ENCODE measurements at places on chromosomes 7 and 10. TPM values are rescaled to one million over a fixed set of nuclear protein-coding genes. Genes with fewer than 3 reads are reported as not detected.
A peak's percentile ranks its signal among the peaks of the same experiment; 100 is the strongest.

DNA sequence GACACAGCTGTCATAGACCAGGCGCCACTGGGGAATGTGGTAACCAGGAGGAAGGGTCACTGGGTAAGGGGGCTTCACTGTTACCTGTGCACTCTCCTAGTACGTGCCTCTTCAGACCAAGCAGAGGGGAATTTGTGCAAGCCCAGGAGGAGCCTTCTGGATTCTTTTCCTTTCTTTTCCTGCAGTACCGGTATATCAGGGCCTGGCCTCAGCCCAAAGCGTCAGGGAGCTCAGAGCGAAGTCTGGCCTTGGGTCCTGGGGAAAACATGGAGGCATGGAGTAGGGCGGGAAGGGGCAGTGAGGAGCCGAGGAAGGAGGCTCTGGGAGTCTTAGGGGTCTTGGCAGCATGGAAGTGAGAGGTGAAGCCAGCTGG is 133.6 kb upstream of the GDF10 start:
- H3K27me3 ChIP-seq = no peaks in the 10 kb centered on the region
- H3K36me3 ChIP-seq = no peaks in the 10 kb centered on the region
- peak overlapping the region; percentile 38 for H3K4me3 ChIP-seq
- H3K27ac ChIP-seq = peak overlapping the region; percentile 61

DNA sequence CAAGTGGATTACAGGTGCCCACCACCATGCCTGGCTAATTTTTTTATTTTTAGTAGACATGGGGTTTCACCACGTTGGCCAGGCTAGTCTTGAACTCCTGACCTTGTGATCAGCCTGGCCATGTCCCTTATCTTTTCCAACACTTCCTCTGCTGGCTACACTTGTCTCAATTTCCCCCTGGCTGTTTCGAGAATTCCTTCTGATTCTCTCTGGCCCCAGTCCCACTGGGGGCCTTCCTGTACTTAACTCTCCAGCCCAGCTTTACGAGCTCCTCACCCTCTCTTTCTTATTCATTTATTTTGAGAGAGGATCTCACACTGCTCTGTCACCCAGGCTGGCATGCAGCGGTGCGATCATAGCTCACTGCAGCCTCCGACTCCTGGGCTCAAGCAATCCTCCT is 8.5 kb downstream of the EPHB4 start:
- no peak overlapping the region for H3K4me3 ChIP-seq
- H3K36me3 ChIP-seq = peaks cover 97% of the 10 kb centered on the region
- DNase-seq = no peak
- peaks cover under 1% of the 10 kb centered on the region for H3K4me1 ChIP-seq
- no peak overlapping the region for H3K27ac ChIP-seq

DNA sequence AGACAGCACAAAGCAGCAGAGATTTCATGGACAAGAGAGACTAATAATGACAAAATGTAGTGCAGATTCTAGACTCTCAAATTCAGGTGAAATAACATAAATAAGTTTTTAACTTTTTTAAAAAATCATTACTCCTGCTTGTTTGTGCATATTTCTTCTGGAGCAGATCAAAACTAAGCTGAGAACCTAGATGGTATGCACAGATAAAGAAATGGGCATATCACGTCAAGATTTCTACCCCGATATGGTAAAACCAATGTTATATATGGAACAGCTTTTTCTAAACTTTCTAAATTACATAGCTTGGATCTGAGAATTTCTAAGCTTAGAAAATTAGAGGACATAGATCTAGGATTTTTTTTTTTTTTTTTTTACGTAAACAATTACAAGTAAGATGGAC is 18.2 kb downstream of the TWIST1 start:
- peaks cover 3% of the 10 kb centered on the region for H3K4me1 ChIP-seq
- peak overlapping the region; percentile 21 for H3K4me3 ChIP-seq
- H3K27ac ChIP-seq = peak overlapping the region; percentile 53
- no peaks in the 10 kb centered on the region for H3K36me3 ChIP-seq
- DNase-seq = no peak

GRCh38 chr10:124006526-124006925 is 86.9 kb downstream of the CHST15 start:
- DNase-seq = peak; percentile 45
- H3K4me3 ChIP-seq = no peak overlapping the region
- no peaks in the 10 kb centered on the region for H3K27me3 ChIP-seq
- no peak overlapping the region for H3K27ac ChIP-seq
- H3K36me3 ChIP-seq = peaks cover 26% of the 10 kb centered on the region
- H3K4me1 ChIP-seq = peaks cover 3% of the 10 kb centered on the region

DNA sequence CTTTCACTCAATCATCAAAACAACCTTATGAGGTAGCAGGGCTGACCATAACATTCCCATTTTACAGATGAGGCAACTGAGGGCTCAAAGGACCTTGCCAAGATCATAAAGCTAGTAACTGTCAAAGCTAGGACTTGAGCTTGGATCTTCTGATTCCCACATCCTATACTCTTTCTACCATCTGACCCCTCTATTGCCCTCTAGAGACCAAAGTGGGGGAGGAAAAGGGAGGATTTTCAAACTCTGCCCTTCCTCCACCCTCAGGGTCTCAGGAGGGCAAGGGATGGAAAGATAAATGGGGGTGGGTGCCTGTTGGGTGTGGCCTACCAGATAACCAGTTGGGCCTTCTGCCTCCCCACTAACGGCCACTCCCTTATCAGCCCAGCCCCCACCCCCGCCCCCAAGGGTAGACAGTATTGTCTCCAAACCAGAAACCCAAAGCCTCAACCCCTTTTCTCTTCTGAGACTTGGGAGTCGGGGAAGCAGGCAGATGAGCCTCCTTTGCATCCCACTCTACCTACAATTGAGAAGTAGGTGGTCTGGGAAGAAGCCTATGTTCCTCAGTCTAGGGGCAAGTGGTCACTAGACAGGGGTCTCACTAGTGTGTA is 7.9 kb downstream of the LDB1 start:
- DNase-seq = no peak
- H3K27ac ChIP-seq = peak overlapping the region; percentile 90
- no peaks in the 10 kb centered on the region for H3K27me3 ChIP-seq
- peak overlapping the region; percentile 73 for H3K4me3 ChIP-seq
- H3K36me3 ChIP-seq = peaks cover 46% of the 10 kb centered on the region
- H3K4me1 ChIP-seq = peaks cover 56% of the 10 kb centered on the region

GRCh38 chr7:26179826-26180497 is 20.6 kb downstream of the HNRNPA2B1 start:
- peaks cover 1% of the 10 kb centered on the region for H3K36me3 ChIP-seq
- H3K27ac ChIP-seq = no peak overlapping the region
- no peaks in the 10 kb centered on the region for H3K4me1 ChIP-seq
- no peaks in the 10 kb centered on the region for H3K27me3 ChIP-seq

GRCh38 chr7:11726001-11726793 is 105.8 kb downstream of the THSD7A start:
- H3K27ac ChIP-seq = no peak overlapping the region
- H3K36me3 ChIP-seq = no peaks in the 10 kb centered on the region
- DNase-seq = no peak
- no peaks in the 10 kb centered on the region for H3K27me3 ChIP-seq

- DNase-seq = no peak
- no peaks in the 10 kb centered on the region for H3K27me3 ChIP-seq
- no peaks in the 10 kb centered on the region for H3K36me3 ChIP-seq
- no peak overlapping the region for H3K27ac ChIP-seq
- H3K4me3 ChIP-seq = no peak overlapping the region
These were observed 1260.9 kb upstream of the SORCS1 start for GRCh38 chr10:108425283-108425964.

- H3K36me3 ChIP-seq = peaks cover 87% of the 10 kb centered on the region
- DNase-seq = peak; percentile 37
- no peak overlapping the region for H3K27ac ChIP-seq
- no peak overlapping the region for H3K4me3 ChIP-seq
These were observed 122.0 kb downstream of the TRRAP start for GRCh38 chr7:99000196-99000903.

- no peaks in the 10 kb centered on the region for H3K4me1 ChIP-seq
- no peaks in the 10 kb centered on the region for H3K36me3 ChIP-seq
- no peak overlapping the region for H3K4me3 ChIP-seq
- no peaks in the 10 kb centered on the region for H3K27me3 ChIP-seq
These were observed 187.4 kb upstream of the GALNT17 start for GRCh38 chr7:70944516-70944915.

DNA sequence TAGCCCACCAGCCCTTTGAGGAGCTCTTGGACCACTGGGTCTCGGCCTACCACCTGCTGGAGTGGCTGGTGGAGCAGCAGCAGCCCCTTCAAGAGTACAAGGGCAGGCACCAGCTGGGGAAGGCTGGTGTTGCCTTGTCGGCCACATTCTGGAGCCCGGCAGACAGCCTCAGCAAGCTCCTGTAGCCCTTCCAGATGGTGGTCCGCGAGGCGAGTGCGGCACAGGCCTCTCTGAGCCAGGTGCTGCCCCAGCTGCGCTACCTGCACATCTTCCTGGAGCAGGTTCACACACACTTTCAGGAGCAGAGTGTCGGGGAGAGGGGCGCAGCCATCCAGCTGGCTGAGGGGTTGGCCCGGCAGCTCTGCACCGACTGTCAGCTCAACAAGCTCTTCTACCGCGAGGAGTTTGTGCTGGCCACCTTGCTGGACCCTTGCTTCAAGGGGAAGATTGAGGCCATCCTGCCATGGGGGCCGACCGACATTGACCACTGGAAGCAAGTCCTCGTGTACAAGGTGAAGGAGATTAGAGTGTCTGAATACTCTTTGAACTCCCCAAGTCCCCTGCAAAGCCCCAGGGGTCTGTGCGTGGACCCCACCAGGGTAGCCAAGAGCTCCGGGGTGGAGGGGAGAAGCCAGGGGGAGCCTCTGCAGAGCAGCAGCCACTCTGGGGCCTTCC is 7.0 kb upstream of the ACTR3C start:
- no peak overlapping the region for H3K27ac ChIP-seq
- no peaks in the 10 kb centered on the region for H3K27me3 ChIP-seq
- no peak for DNase-seq
- H3K36me3 ChIP-seq = peaks cover 19% of the 10 kb centered on the region
- no peaks in the 10 kb centered on the region for H3K4me1 ChIP-seq
- H3K4me3 ChIP-seq = no peak overlapping the region

- no peaks in the 10 kb centered on the region for H3K4me1 ChIP-seq
- H3K4me3 ChIP-seq = no peak overlapping the region
- no peak for DNase-seq
- no peaks in the 10 kb centered on the region for H3K27me3 ChIP-seq
These were observed 229.8 kb downstream of the FGFR2 start for GRCh38 chr10:121368347-121369025.

DNA sequence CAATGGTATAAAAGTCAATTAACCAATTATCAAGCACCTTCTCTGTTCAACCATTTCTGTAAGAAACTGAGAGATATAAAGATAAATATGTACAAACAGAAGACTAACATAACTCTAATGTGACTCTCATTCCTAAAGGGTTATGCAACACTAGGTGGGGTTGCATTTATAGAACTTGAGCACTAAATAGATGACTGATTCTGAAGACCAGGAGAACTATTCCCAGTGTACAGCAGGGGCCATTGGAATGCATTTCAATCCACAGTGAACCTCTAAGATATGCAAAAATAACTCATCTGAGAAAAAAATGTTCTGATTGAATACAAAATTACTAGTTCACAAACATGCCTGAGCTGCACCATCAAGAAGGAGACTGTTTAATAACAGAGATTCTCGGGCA is 341.2 kb upstream of the STEAP1 start:
- H3K4me3 ChIP-seq = no peak overlapping the region
- no peaks in the 10 kb centered on the region for H3K36me3 ChIP-seq
- DNase-seq = no peak
- H3K4me1 ChIP-seq = no peaks in the 10 kb centered on the region
- no peaks in the 10 kb centered on the region for H3K27me3 ChIP-seq

- H3K4me1 ChIP-seq = no peaks in the 10 kb centered on the region
- no peaks in the 10 kb centered on the region for H3K36me3 ChIP-seq
- DNase-seq = peak; percentile 93
- no peak overlapping the region for H3K27ac ChIP-seq
- no peak overlapping the region for H3K4me3 ChIP-seq
These were observed 161.9 kb downstream of the SH2D4B start for GRCh38 chr10:80699602-80700039.

DNA sequence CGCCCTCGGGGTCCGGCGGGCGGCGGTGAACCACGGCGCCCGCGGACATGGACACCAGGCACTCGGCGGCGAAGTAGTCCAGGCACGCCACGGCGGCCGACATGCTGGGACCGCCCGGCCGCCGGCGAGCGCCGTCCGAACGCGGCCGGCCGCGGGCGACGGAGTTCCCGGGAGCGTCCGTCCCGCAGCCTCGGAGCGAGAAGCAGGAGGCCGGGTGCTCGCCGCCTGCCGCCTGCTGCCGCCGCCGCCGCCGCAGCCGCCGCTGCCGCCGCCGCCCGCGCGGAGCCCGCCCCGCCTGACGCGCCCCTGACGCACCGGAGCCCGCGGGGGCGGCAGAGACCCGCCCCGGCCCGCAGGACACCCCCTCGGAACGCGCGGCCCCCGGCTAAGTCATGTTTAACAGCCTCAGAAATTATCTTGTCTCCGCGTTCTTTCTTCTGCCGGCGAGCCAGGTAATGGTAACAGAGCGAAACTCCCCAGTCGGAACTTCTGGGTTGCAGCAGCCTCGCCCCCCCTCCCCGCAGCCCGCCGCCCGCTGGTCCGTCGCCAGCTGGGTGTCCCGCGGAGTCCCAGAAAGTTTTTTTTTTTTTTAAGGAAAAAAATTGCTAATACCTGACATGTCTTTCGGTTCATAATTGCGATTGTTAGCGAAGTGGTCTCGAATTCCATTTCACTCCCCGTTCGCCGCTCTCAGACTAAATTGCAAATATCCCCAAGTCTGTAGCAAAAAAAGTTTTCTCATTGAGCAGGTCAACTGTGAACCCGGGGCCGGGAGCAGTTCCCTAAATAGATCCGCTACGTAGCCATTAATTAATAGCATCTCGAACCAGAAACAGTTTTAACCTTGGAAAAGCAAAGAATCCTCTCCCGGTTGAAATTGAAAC is at the start of gene KLF14:
KLF14 (minus strand) TSS at position 277 of the 884 bp plus-strand sequence; CDS start at position 103, 174 bp downstream.
- no peaks in the 10 kb centered on the region for H3K36me3 ChIP-seq
- H3K27me3 ChIP-seq = peaks cover 93% of the 10 kb centered on the region
- peaks cover 12% of the 10 kb centered on the region for H3K4me1 ChIP-seq
- H3K27ac ChIP-seq = peak within 1 kb of the TSS; percentile 77

DNA sequence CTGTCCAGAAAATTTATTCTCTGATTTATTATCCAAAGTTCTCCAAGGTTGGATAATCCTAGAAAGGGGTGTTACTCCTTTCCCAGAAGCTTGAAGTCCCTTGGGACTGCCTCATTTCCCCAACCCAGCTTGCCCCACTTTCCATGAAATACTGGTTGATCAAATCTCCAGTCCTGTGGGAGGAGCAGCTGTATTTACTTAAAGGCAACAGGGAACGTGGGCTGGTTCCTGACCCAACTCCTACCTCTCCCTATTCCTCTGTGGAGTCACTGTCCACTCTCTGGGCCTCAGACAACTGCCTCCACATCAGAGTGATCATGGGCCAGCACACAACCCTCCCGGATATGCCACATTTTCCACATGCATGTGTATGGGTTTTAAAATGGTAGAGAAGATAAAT is 166.2 kb upstream of the PRR15 start:
- peaks cover 3% of the 10 kb centered on the region for H3K36me3 ChIP-seq
- no peak for DNase-seq
- H3K27me3 ChIP-seq = peaks cover 6% of the 10 kb centered on the region
- H3K4me1 ChIP-seq = no peaks in the 10 kb centered on the region
- H3K27ac ChIP-seq = no peak overlapping the region

AFAP1L2 gene
- 15.4 TPM for total RNA-seq

HTR5A gene
- total RNA-seq = not detected

LMOD2 gene
- total RNA-seq = not detected

AGR2 gene
- total RNA-seq = not detected

VKORC1L1 gene
- total RNA-seq = 21.5 TPM

GPC2 gene
- 45.4 TPM for total RNA-seq

PTPN20 gene
- 7.5 TPM for total RNA-seq

TSPAN33 gene
- total RNA-seq = 10.5 TPM

INMT gene
- 9.7 TPM for total RNA-seq

SOSTDC1 gene
- 40.5 TPM for total RNA-seq

GARIN1A gene
- total RNA-seq = 1.2 TPM

CHST15 gene
- total RNA-seq = 23.8 TPM

WDFY4 gene
- total RNA-seq = 1.5 TPM

CALHM2 gene
- total RNA-seq = 15.8 TPM

All from suprapubic skin (tissue), 4 donors.